T-helper 22 cell (primary cell): ENCODE measurements at places on chromosomes 6 and 20.
A peak's percentile ranks its signal among the peaks of the same experiment; 100 is the strongest.

- no peak for DNase-seq
Measured at GRCh38 chr20:45377269-45377668, 856 bp downstream of the TP53TG5 start.

DNA sequence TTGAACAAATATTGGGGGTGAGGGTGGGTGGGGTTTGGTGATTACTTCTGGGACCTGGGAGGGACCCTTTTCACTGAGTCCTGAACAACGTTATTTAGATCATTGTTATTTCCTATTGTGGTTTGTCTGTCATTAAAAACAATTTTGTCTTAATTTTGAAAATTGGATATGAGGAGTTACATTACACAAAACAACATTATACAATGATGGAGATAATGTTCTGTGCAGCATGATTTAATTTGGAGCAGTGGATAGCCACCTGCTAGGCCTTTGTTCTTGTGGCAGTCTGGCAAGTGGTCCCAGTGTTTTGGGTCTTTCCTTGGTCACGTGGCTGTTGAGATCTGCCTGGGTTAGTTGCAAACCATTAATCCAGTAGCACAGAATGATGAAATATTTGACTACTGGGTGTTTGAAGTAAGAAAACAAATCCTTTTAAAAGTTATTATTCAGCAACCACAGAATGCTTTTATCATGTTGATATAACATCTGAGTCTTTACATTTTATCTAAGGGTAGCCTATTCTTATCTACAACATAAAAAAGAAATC is 172.8 kb downstream of the CDKAL1 start:
- DNase-seq, result no peak

DNA sequence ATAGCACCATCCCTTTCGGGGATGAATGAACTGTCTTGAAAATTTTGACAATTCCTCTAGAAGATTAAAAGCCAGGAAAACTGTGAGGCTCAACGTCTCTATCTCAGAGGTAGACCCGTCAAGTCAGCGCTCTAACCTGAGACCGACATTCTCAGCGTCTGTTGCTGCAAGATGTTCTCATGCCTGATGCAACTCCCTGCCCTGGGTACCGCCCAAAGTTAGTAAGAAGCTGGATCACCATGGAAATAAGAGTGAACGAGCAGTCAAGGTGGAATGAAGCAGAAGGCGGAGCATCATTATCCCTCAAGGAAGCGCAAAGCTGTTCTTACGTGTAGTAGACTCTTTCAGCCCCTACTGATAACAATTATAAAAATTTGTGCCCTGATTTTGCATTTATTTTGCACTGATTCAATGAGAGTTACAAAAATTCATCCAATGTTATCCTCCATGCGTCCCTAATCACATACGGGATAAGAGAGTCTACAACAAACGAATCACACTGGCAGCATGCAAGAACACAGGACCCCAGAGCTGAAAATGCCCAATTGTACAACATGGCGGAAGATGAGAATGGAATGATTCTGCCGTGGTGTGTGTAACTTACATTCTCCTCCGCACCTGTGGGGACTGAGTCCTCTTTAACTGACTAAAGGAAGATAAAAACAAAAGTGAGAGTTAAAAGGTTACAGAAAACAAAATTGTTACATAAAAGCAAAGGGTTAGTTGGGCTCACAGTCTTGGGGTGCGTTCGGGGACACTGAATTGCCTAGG is 95.4 kb downstream of the BCAS1 start:
- DNase-seq, result no peak

DNA sequence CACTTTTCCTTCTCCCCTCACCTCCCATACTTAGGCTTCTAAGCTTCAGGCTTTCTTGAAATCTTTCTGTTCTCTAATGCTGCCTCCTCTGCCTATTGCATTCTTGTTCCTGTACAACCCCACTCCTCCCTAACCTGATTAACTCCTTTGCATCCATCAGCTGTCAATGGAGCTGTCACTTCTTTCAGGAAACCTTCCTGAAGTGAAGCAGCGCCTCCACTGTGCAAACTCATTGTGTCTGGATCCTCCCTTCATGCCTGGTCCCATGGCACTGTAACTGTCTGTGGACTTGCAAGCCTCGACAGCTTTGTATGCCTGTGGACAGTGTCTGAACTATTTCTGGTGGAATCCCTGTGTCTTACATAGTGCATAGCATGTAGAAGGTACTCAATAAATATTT is 185.0 kb downstream of the HS3ST5 start:
- no peak for DNase-seq

DNA sequence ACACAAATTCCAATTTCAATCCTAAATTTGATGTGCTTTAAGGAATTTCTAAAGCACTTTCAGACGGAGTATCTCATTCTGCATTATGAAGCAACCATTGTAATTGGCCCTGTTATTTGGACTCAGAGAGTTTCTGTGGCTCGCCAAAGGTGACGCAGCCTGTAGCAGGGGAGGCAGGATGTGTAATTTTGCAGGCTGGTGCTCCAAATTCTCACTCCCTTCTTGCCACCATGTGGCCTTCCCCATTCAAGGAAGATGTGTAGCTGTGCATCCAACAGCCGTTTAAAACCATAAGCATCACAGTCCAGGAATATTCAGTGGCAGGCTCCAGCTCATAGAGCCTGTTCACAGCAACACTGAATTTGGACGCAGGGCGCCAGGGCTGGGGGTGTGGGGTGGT is 45.8 kb downstream of the AGPAT4 start:
- no peak for DNase-seq

DNA sequence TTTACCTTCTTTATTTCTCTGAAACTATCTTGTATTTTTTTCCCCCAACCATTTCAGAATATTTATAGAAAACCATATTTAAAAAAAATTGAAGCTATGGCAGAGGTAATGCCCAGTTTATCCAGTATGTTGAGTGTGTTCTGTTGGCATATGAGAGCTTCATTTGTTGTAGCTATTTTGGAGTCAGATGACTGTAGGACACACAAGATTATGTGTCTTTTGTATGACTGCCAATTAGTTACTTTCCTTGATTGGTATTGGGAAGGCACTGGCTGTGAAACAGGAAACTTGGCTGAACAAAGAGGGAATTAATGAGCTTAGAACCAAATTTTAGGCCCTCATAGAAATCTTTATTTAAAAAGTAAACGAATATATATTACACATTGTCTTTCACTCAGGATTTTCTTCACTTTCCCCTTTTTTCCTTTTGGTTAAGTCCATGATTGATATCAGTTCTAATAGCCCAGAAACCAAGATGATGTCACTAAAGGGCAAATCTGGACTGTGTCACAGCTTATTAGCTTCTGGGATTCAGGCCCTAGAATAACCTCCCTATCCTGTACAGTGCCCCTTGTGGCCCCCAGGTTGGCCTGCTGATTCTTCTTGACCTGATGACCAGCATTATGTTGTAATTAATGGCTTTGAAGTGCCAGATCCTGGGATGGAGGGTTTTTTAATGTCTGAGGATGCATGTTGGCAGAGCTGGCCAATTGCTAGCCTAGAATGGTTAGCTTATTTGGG is 10.1 kb downstream of the CDC5L start:
- no peak for DNase-seq

GRCh38 chr6:166687879-166688205 is 60.8 kb upstream of the RPS6KA2 start:
- no peak for DNase-seq

- no peak for DNase-seq
Measured at GRCh38 chr6:90469906-90470305, 117.0 kb downstream of the MAP3K7 start.

- no peak for DNase-seq
Measured at GRCh38 chr6:20717743-20718142, 183.5 kb downstream of the CDKAL1 start.

GRCh38 chr6:149234051-149234962 is 83.2 kb upstream of the TAB2 start:
- DNase-seq, result peak; percentile 24

DNA sequence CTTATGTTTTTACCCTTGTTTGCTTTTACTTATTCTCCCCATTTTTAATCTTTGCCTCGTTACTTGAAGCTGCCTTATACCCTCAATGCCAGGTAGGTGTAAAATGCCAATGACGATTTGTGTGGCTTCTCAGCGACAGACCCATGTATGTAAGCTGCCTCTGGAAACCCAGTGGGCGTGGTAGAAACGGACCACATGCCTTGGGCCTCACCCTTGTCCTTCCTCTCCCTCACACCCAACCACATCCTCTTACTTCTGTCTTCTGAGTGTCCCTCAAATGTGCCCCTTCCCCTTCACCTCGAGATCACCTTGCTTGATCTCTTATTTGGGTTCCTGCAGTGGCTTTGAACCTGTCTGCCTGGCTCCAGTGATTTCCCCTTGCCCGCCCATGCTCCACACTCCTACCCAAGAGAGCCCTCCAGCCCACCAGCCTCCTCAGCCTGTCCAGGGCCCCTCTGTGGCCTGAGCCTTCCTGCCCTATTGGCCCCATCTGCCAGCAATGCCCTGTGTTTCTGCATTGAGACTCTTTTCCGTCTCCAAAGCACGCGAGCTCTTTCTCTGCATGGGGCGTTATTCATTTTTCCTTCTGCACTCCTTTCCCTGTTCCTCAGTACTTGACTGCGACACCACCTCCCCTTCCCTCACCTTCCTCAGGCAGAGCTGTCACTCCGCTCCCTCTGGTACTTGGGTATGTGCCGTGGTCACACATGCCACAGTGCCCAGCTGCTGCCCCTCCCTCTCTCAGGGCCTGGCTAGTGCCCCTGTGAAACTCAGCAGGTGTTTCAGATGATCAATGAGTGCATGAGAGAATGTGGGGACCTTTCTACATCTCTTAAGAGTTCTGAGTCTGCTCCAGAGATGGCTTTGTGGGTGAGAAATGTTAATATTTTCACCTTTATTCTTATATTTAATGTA is 115.4 kb downstream of the SLX4IP start:
- no peak for DNase-seq

GRCh38 chr6:23953976-23954375 is 172.0 kb upstream of the NRSN1 start:
- DNase-seq, result no peak

- DNase-seq, result no peak
Measured at GRCh38 chr20:47546184-47547033, 44.7 kb downstream of the NCOA3 start.
